ENCODE measurements at places on chromosomes 5 and 9.

- DNase-seq: no peak
These were observed 65.6 kb downstream of the HOMER1 start for GRCh38 chr5:79448336-79448735.

- no peak for DNase-seq
These were observed 101.6 kb upstream of the BASP1 start for GRCh38 chr5:17115855-17116254.

GRCh38 chr5:54753034-54753433, 232.4 kb downstream of the ESM1 start:
- no peak for DNase-seq

DNA sequence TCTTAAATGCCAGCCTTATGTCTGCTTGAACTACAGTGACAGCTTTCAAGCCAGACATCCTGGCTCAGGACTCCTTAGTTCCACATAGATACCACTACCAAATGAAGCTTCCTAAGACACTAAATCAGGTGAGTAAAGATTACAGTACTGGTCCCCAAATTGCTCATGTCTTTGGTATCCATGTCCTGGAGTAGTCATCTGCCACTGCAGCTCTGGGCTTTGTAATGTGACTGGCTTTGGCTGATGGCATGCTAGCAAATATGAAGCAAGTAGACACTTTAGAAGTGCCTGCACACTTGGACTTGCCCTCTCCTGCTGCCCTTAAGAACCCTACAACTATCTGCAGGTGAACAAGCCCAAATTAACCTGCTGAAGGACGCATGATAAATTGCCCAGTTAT, 334.9 kb downstream of the BNC2 start:
- DNase-seq: no peak

DNA sequence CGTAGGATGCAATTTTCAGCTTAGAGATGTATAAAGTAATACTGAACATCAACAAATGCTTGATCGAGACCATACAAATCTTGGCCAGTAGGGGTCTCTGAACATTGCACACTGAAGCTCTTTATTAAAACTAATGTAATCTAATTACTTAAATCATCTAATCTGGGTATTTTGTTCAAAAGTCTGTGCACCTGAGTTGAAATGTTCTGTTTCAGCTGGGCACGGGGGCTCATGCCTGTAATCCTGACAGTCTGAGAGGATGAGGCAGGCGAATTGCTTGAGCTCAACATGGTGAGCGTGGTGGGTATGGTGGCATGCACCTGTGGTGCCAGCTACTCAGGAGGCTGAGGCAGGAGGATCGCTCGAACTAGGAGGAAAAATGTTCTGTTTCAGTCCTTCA, 41.0 kb downstream of the ESM1 start:
- DNase-seq: peak; percentile 4

Measured in thymus (tissue), 14 donors.